ENCODE measurements at places on chromosomes 12 and 14.

DNA sequence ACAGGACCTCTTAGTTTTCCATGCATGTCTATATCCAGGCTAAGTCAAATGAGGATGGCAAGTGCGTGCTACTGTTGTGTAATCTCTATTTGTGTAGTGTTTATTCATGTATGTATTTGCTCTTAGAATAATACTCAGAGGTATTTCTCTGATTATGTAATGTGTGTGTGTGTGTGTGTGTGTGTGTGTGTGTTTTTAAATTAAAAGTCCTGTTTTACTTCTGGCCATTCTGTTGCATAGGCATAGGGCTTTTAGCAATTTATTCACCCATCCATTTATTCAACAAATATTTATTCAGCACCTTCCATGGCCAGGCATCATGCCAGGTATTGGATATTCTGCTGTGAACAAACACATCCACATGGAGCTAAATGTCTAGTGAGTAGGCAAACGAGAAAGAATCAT lies 63.5 kb downstream of the PELI2 start:
- no peak for DNase-seq

DNA sequence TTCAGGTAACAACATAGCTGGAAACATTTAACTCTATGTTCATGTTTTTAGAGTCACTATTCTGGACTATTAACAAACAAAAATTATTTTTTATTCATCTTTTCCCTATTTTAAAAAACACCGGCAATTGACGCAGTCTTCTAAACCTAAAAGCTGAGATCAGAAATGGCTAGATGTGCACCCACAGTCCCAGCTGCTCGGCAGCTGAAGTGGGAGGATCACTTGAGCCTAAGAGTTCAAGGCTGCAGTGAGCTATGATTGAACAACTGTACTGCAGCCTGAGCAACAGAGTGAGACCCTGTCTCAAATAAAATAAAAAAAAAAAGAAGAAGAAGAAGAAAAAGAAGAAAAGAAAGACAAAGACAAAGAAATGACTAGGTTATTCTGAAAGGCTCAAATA lies 64.5 kb downstream of the PAX9 start:
- no peak for DNase-seq

DNA sequence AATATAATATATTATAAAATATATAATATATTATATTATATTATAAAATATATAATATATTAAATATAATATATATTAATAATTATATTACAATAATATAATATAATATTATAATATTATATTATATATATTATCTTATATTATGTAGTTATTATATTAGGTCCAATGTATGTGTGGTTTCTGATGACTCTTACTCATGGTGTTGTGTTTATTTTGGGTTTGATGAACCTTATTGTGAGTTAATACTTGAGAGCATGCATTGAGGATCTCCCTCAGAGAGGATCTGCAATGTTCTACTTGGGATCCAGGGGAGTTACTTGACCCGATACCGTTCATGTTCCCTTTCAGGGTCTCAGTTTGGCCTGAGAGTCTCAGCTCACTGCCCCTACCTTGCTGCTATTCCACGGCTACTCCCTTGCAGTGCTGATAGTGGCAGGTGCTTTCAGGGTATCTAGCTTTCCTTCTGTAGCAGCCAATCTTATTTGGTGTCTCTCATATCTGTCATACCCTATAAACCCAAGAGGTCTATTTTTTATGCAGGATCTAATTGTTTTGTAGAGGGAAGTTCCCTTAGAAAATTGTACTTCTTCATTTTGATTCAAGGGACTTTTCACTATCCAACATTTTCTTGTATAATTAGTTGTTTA lies 89.1 kb upstream of the ZDHHC17 start:
- DNase-seq = no peak

DNA sequence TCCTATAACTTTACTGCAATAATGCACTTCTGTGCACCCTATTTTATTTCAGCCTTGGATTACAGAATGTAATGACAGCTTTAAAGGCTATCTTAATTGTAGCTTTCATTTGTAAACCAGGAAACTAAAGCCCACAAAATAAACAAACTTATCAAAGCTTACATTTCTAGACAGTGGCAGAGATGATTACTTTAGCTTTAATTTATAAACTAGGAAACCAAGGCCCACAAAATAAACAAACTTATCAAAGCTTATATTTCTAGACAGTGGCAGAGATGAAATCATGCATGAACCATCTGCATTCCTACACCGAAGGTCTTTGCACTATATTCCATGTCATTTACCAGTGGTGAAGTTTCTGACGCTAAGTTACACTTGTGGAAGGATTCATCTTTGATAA lies 74.4 kb downstream of the PRKD1 start:
- peak; percentile 13 for DNase-seq

DNA sequence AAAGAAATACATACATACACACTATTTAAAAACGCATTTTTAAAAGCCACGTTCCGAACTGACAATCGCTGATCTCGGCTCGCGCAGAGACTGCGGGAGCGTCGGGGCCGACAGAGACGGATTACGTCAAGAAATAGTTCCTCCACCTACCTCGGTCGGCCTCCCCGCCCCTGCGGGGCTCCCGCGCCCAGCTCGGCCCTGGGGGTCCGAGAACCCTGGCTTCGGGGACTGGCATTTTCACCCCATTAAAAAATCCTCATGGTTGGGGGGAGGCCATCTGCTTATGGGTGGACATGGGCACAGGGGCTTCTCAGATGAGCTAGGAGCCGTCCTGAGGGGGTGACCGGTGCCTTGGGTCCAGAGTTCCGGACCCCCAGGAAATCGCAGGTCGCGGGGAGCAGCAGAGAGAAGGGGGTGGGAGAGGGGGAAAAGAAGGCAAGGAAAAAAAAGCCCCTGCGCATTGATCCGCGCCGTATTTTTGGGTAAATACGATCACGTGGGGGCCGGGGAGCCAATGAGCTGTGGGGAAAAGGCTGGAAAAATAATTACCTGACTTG lies 324 bp upstream of the HOXC9 start:
- no peak for DNase-seq

DNA sequence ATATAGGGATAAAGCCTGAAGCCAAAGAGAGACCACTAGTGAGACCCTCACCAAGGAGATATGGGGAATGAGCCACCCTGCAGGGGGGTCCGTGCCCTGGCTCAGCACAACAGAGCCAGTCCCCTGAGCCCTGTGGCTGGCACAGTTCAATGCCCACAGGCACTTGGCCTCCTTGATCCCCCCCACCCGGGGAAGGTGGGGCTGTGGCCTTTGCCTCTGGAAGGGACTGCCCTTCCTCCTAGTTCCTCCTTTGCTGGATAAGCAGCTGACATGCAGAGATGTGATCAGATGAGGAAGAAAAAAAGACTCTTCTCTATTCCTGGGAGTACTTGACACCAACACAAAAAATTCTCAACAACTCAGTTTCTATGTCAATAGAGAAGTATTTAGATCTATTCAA lies 19.9 kb downstream of the TTC7B start:
- DNase-seq = no peak

DNA sequence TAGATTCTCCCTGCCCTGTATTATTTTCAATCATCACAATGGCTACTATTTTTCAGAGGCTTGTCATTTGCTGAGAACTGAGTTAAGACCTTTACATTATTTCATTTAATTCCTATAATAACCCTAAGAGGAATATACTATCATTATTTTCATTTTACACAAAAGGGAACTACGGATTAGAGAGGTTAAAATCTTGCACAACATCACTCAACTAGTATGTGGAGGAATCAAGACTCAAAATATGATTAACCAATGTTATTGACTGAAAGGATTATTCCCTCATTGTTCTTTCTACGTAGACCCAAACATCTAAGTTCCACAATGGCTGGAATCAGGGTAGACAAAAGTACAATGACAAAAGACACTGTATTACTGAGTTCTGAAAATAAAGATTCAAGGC lies 45.0 kb downstream of the GPR65 start:
- DNase-seq = no peak

- DNase-seq = no peak
Observed at GRCh38 chr12:62069976-62070375, 190.2 kb upstream of the USP15 start.

DNA sequence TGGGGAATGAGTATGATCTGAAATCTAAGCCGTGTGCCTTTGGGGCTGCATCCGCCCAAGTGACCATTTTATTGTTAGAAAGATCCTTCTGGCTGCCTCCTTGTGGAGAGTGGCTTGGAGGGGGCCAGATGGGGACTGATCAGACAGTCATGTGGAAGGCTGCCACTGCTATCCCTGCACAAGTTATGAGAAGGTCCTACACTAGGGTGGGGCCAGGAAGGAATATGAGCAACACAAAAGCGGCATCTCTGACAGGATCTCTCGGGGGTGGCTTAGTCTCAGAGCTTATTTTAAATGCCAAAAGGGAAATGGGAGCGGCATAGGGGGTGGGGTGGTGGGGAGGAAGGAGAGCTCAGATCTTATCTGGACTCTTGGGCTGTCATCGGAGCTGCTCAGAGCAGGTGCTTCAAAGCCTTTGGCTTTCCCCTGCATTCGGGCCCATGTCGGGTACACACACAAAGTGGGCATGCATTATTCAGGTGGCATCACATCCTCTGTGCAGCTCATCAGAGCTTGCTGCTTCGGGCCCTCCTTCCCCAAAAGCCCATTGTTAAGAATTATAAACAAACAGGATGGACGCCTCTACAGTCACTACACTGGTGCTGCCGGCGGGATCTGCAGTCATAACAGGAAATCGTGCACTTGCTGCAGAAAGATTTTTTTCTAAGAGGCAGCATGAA lies 805.4 kb downstream of the VRK1 start:
- DNase-seq = no peak

DNA sequence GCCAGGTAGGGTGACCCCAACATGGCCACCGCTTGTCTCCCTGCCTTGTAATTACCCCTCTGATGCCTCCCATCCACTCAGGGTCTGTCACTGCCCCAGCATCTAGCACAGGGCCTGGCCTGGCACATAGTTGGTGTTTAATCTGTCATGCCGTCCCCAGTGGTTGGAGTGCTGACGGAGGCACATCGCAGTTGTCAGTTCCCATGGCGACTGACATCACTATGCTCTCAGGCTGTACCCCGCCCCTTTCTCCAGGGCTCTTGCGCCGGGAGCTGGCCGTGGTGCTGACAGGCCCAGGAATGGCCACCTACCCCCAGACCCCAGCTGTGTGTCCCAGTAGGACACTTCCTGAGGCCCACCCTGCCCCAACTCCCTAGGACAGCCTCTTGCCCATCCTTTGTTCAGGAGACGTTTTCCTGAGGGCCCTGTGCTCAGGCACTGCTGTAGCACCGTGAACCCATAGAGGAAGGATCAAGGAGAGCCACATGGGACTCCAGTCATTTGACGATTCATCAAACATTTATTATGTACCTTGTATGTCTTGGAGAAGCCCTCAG lies 23.0 kb downstream of the FAM222A start:
- DNase-seq = peak; percentile 69

DNA sequence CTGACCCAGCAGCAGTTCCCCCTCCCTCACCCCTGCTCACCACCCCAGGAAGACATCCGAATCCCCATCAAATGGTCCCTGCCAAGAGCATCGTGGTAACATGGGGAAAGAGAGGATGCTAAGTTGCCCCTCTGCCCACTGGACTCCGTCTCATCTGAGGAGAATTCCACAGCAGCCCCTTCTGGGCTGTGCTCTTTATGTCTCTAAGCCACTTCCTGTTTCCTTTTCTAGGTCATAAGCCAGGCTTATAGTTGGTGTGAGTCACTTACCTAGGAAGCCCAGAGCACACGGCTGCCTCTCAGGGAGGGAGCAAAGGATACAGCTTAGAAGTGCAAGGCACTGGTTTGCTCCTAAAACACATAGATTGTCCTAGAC lies 76.0 kb downstream of the VCPKMT start:
- DNase-seq = peak; percentile 89

GRCh38 chr12:95200128-95200894 lies 17.0 kb downstream of the FGD6 start:
- peak; percentile 67 for DNase-seq

GRCh38 chr12:88247241-88247643 lies 105.1 kb downstream of the TMTC3 start:
- DNase-seq = peak; percentile 76

DNA sequence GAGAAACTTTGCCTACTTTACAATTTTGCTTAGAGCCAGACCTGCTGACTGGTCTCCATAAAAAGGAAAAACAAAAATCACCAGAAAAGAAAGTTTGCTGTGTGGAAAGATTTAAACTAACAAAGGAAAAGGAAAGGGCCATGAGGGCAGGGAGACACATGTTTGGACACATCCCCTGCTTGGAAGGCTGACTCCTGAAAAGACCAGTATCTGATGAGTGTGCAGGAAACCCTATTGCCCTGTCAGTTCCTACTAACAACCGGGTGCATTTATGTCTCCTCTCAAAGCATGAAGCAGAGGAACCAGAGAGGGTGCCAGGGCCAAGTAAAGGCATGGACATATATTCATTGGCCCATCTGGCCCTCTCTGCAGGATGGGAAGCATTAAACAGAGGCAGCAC lies 7.0 kb upstream of the STAB2 start:
- no peak for DNase-seq

GRCh38 chr12:70317781-70318180 lies 48.3 kb upstream of the KCNMB4 start:
- DNase-seq = peak; percentile 24
